ENCODE measurements at places on chromosomes 3 and 15.

DNA sequence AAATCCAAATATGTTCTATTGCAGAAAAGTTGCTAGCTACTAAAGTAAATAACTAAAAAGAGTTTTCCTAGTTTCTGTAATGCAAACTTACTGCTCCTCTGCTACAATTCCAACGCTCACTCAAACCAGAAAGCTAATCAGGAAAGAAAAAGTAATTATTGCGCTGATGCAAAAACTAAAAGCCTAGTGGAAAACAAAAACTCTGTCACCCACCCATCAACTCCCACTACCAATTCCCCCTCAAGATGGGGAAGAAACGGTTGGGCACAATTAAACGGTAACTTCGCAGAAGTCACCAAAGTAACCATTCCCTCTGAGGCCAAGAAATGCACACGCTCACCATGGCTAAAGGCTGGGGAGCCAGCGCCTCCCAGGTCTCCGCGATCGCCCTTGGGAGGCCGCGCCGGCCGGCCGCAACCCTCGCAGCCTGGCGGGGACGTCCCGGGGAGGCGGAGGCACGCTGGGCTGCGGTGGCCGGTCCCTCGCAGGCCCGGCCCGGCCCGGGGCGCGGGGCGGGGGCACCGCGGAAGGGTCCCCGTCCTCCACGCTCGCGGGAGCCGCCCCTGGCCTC is 684 bp downstream of the SLTM start:
- peak; percentile 46 for DNase-seq

- no peak for DNase-seq
Observed at GRCh38 chr15:64344651-64345294, 11.2 kb downstream of the CSNK1G1 start.

DNA sequence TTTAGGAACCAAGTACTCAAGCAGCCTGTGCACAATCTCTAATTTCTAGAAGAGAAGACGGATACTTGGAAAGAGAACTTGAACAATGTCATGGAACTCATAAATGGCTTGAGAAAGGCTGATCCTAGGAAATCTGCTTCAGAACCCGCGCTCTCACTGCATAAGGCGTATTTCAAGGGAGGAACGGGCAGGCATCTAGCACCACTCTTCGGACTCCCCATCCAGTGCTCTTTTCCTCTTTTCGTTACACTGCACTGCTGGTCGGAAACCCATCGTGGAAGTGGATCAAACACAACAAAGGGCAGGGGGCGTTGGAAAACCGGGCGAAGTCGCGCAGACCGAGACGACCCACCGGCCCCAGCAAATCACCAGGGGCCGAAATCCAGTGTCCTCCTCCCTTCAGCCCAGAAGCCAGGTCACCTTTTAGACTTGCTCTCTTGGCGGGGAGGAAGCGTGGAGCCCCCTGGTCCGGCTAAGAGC is 539 bp upstream of the TLNRD1 start:
- peak; percentile 55 for DNase-seq

DNA sequence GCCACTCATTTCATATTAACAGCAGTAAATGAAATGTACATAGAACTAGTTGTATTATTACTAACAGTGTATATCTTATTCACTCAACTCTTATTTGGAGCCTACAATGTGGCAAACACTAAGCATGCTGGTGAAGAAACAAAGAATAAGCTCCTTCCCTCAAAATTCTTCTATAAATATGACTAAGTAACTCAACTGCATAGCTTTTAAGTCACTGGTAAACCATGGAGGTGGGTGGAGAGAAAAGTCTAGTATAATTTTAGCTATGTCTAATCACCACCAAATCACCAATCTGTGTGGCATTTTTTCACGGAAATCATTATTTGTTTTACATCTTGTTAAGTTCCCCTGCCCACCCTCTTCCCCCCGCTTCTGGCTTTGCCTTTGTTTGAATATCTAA is 17.5 kb downstream of the COPS2 start:
- no peak for DNase-seq

- peak; percentile 74 for DNase-seq
Observed at GRCh38 chr3:50192689-50193141, 1.3 kb downstream of the GNAT1 start.

GRCh38 chr15:48638963-48639362 is 6.5 kb downstream of the FBN1 start:
- DNase-seq = no peak

DNA sequence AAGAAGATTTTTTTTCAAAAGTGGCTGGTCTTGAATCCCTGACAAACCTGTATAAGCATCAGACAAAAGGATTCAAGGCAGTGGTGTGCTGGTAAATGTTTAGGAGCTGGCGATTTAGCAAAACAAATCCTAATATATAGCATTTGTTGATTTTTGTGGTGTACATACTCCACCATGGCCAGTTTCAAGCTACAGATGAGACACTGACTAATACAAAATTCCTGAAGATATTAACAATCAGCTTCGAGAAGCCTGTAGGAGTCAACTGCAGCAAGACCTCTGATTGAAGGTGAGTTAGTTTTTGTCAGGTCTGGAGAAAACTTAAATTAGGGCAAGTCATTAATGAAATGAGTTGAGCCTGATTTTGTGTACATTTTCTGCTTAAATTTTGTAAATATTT is 6.7 kb downstream of the STRIT1 start:
- no peak for DNase-seq

DNA sequence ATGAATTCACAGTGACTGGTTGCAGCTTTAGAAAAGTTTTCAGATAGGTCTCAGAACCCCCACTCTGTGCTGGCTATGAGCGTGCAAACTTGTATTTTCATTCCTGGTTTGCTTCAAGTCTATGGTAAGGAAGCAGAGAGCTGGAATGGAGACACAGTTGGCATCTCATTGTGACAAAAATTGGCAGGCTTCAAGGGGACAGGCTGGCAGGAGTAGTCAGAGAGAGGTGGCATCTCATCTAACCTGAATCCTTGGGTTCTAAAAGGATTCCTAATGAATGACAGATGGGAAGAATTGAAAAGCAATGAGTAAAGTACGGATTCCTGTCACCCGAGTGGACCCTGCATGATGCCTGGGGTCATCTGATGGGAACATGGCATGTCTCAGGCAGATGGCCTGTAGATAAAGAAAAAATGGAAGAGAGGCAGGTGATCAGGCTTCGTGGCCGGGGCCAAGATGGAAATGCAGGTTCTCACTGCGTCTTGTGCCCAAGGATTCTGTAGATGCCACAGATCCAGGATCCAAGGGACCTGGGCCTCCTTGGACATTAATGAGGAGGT is 89.4 kb upstream of the ABHD17C start:
- no peak for DNase-seq

- no peak for DNase-seq
Observed at GRCh38 chr15:41847981-41848380, 9.3 kb downstream of the PLA2G4B start.

DNA sequence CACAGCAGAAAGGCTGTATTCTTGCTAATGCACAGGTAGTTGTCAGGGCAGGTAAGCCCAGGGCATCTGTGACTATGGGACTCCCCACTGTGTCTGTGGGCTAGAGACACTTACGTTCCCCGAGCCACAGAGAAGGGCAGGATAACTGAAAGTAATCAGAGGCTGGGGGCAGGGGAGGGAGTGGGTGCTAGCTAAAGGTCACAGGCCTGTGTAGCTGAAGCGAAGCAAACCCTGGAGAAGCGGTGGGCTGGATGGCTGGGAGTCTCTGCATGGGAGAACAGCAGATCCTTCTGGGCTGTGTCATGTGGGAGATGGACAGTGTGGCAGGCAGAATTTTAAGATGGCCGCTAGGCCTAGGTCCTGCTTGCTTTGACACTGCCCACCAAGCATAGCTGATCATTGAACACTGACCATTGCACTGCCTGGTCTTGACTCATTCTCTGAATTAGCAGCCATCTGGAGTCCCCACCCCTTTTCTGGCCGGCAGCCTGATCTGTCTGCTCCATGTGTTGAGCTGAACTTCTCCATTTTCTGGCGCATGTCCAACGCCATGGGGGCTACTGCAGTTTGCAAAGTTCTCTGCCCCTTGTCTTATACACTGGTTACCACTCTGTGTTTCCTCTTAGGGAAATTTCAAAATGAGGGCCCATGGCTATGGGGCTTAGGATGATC is 110.0 kb downstream of the DGKG start:
- no peak for DNase-seq

- DNase-seq = no peak
Observed at GRCh38 chr3:13714251-13714916, 165.5 kb downstream of the FBLN2 start.

DNA sequence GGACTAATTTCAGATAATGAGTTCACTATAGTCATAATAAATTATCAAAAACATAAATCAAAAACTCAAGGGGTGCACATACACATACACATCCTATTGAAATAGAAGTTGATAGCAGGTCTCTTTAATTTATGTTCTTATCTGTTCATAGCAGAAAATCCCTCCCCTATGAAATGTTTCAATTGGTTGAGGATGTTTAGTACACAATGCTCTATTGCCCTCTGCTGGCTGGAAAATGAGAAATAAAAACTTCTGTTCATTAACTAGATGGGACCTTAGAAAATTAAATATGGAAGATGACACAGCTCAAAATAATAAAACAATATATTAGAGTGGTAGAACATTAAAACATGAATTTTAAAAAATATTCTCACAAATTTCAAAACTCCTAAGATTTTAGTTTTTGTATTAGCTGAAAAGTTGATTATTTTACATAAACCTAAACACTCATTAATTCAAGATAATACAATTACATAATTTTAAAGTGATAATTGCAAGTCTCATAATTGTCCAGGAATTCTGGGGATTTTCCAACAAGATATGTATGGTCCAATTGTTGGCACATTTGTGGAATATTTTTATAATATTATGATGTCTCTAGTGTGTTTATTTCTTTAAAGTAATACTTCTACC is 735.0 kb downstream of the ROBO1 start:
- peak; percentile 60 for DNase-seq

DNA sequence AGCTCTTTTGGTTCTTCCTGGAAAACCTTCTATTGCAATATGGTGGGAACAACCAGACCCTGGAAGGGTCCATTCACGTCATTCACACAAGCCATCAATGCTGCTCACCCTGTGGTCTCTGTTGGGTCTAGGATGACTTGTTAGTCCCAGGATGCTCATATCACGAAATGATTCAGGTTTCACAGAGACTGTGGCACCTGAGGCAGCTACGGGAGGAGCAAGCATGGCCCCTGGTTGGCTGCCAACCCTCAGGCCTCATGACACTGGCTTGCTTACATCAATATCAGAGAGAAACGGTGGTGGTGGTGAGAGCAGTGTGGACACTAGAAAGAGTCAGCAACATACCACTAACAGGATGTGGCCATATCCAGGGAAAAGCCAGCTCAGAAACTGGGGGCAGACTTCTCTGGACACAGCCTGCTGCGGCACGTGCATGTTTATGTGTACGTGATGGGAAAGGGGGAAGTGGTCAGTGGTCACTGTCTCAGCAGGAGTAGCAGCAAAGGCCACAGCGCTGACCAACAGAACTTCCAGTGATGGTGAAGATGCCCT is 208.9 kb upstream of the ST8SIA2 start:
- DNase-seq = no peak

DNA sequence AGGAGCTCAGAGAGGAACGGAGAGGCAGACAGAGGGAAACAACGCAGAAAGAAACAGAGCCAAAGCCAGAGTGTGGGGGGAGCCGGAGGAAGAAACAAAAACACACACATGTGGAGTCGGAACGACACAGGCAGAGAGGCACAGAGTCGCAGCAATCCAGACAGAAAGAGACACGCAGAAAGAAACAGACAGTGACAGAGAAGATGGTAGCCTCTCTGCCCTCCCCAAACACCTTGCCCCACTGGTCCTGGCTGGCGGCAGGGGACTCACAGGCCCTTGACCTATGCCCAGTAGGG is 1.7 kb downstream of the NCKIPSD start:
- DNase-seq = no peak

GRCh38 chr15:69523010-69524001 is 70.7 kb downstream of the RPLP1 start:
- DNase-seq = peak; percentile 79

DNA sequence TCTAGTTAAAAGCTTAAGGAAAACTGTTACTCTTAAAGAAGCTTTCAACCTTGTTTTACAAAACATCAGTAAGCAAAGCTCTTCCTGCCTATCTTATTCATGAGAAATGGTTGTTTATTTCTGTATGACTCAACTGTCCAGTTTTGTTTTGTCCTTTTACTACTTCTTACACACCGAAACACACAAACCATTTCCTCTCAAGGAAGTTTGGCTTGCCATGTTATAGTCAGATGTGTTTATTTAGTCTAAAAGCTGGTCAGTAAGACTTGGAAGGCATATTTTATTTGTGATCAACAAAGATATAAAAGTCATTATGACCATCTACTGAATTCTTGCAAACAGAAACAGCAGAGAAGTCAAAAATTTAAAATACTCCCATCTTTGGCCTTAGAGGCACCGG is 53.2 kb upstream of the RBSN start:
- no peak for DNase-seq

DNA sequence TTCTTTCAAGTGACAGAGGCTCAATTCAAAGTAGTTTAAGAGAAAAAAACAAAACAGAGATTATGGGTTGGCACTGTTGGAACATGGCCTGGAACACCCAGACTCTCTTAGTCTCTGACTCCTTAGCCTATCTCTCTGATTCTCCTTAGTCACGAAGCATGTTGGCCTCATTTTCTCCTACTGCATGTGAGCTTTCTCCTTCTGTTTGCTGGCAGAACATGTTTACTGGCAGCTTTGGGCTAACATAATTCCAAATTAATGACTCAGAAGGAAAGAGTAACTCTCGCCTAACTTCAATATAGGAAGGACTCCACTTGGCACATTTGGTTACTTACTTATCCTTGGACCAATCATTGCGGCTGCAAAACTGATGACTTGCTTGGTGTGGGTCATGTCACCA is 21.7 kb upstream of the CCDC39 start:
- no peak for DNase-seq

DNA sequence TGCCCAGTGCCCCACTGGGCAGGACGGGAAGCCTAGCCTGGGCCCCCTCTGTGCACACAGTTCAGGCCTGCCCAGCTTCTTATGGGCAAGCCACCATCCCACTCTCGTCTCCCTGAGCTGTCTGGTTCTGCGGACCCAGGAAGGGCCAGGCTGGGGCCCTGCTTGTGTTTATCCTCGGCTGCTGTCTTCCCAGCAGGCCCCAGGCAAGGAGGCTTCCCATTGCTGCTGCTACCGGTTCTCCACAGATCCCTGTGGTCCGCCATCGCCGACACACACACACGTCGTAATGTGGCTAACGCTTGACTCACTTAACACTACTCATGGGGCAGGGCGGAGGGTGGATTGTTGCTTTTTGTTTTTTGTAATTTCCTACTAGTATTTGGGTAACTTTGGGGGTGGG is 52.4 kb upstream of the SLC6A1 start:
- no peak for DNase-seq

- DNase-seq = no peak
Observed at GRCh38 chr3:10300087-10300486, 7.3 kb upstream of the GHRL start.

GRCh38 chr15:51460796-51461195 is 119.3 kb downstream of the GLDN start:
- DNase-seq = no peak
